NCI-H2029 treated with DMSO at 0.1 percent for 48 hours (cell line): ENCODE measurements at places on chromosomes 2 and 18.
A peak's percentile ranks its signal among the peaks of the same experiment; 100 is the strongest.

DNA sequence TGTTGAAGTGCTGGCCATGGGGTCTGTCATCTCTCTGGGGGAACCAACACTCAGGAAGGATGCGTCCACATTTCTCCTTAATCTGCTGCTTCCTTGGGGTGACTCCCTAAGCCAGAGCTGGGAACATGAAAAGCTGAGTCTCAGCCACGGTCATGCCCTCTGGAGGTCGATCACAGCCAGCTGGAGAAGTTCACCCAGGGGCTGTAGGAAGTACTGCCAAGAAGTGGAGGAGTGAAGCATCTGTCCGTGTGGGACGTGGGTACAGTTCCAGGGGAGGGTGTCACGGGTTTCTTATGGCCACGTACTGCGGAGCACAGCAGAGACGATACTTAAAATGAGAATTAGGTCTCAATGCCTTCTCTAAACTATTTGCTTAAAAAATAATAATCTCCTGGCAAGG, 42.4 kb upstream of the IGFBP2 start:
- DNase-seq: no peak

DNA sequence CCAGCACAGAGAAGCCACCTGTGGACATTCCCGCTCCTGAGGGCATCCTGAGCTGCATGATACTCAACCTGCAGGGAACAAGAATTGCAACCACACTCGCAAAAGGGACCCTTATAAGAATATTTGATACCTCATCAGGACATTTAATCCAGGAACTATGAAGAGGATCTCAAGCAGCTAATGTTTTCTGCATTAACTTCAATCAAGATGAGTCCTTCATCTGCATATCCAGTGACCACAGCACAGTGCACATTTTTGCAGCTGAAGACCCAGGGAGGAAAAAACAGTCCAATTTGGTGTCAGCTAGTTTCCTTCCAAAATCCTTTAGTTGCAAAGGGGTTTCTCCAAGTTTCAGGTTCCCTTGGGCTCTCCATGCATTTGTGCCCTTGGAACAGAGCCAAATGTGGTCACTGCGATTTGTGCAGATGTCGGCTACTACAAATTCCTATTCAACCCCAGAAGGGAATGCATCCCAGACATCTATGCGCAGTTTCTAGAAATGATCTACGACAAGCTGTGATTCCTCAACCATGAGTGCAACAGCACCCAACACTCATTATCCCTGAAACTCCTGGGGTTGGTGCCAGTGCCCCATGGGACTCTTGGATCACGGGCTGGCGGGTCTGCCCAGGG, 23.3 kb upstream of the FHOD3 start:
- DNase-seq: no peak

DNA sequence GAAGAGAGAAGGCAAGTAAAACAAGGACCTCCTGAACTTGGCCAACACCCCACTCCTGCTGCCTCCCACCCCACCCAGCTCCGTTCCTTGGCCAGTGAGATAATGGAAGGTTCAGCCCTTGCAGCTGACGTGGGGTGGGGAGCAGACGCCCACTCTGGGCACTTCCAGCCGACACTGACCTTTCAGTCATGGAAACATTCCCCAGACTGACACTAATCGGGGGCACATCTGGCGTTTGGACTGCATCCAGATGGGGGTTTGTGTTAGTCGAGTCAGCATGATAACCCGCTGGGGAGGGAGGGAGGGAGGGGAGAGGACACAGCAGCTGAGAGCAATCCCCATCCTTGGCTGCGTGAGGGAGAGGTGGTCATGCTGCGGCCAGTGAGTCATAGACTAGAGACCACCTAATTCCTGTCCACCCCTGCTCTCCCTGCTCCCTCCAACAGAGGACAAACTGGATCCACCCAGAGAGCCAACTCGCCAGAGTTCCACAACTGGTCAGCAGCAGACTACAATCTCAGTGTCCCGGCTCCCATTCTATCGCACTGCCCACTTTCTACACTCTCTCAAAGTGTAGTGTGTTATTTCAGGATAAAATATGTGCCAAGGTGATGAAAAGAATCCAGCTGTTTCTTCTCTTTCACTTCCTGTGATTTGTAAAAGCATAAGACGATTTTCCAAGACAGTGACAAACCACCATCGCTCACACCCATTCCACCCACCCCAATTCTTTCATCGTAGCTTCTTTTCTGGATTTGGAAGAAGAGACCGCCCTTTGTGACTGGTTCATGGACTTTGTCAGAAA, 115.4 kb upstream of the PKDCC start:
- DNase-seq: no peak

GRCh38 chr2:106070181-106070580, 123.9 kb downstream of the UXS1 start:
- no peak for DNase-seq

DNA sequence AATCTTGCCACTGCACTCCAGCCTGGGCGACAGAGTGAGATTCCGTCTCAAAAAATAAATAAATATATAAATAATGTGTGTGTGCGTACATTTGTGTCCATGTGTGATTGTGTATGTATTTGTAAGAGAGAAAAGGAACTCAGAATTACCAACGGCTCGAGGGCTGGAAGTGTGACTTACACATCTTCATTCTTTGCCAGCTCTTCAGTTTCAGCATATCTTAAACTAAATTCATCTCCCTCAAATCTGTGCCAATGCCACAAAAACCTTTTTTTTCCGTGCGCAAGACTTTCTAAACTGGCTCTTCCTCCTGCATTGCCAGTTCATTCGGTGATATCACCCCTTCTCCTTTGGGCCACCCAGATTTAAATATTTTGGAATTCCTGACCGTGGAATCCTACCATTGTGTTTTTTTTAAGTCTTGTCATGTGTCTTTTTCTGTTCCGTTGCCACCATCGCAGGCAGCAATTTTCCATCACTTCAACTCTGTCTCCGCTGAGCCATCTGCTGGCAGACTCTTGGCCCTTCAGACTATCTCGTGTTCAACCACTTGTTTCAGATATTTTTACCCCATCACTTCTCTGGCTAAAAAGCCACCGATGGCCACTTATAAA, 77.0 kb upstream of the ZNF532 start:
- no peak for DNase-seq

DNA sequence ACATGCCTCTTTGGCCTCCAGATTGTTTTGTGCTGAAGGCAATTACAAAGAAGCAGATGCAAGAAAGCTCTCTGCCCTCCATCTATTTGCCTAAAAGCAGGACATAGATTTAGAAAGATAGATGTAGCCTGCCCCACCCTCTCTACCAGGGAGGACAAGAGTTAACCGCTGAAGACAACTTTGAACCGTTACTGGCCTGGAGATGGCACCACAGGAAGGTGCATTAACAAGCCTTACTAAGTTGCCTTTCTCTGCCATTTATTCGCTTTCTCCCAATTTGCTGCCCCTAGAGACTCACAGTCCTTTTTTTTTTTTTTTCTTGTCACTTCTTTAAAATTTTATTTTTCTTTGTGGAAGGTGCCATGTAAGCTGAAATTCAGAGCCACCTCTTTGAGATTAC, 28.8 kb upstream of the RMDN2 start:
- DNase-seq: no peak

- no peak for DNase-seq
Measured at GRCh38 chr2:135600915-135601314, 69.6 kb downstream of the R3HDM1 start.

- no peak for DNase-seq
Measured at GRCh38 chr2:128732976-128733431, 414.3 kb upstream of the HS6ST1 start.

- DNase-seq: peak; percentile 48
Measured at GRCh38 chr2:31319406-31320175, 85.6 kb downstream of the EHD3 start.

GRCh38 chr2:189574793-189575475, 5.7 kb downstream of the SLC40A1 start:
- no peak for DNase-seq

- DNase-seq: no peak
Measured at GRCh38 chr2:205189301-205189700, 493.0 kb upstream of the NRP2 start.

DNA sequence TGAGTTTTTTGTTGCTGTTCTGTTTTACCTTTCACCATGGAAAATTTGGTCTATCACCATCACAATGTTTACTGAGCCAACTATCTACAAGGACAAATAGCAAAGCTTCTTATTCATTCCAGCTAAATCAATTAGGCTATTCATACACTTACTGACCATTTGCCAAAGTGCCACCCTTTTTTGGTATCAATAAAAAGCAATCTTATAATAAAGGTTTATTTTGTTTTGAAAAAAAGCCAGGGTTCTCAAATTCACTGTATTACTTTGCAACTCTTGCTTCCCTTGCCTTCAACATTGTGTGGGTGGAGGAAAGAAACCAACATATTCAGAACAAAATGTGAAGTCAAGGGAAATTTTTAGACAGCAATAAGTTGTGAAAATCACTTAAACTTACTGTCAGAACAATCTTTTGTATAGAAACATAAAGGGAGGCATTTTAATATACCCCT, 15.3 kb downstream of the PELI1 start:
- DNase-seq: no peak

DNA sequence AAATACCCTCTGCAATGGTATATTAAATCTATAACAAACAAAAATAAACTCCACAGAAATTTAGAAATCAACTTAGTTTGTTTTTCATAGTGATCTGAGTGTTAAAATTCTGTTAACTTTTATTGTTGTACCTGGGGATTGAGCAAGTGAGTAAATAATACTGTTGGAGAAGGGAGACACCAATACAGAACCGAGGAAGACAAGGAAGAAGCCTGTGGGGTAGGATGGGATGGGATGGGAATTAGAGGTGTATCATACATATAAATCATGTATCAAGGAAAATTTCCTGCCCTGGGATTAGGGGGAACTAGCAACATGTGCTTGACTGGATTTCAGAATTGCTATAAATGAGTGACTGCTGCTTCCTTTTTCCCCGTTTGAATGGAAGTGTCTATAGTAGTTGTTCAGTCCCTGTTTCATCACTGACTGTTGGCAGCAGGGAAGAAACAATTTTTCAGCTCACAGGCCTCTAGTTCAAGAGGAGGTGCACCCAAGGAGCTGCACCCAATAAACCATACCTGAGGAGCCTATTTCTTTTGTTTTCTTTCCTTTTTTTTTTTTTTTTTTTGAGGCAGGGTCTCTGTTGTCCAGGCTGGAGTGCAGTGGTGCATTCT, 53.1 kb downstream of the SP110 start:
- no peak for DNase-seq

GRCh38 chr2:38600921-38601455, 1.7 kb downstream of the HNRNPLL start:
- DNase-seq: no peak

- no peak for DNase-seq
Measured at GRCh38 chr18:78123144-78123909, 856.3 kb upstream of the SALL3 start.

- DNase-seq: no peak
Measured at GRCh38 chr2:81853341-81853740, 1548.8 kb upstream of the LRRTM1 start.

- no peak for DNase-seq
Measured at GRCh38 chr2:134540990-134541389, 177.8 kb downstream of the TMEM163 start.

DNA sequence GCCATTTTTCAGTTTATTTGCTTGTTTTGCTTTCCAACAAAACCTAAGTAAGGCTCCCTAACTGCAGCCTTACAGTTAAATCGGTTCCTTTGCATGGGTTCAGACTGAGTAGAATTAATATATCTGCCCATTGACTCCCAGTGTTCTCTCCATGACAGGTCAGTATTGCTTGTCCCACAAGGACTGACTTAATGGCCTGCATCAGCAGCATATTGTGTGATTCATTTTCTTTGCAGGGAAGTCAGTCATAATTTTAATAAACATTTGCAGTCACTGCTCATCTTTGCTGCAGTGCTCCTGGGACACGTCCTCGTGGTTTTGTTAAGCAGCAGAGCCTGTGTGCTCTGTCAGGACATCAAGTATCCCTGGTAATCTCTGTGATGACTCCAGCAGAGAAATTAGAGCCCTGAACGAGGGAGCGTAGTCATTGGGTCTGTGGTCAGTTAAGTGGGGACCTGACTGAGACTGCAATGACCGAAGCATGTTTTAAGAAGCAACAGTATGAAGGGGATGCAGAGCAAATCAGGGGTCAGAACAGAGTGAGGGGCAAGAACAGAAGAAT, 93.3 kb downstream of the CDH20 start:
- DNase-seq: no peak

DNA sequence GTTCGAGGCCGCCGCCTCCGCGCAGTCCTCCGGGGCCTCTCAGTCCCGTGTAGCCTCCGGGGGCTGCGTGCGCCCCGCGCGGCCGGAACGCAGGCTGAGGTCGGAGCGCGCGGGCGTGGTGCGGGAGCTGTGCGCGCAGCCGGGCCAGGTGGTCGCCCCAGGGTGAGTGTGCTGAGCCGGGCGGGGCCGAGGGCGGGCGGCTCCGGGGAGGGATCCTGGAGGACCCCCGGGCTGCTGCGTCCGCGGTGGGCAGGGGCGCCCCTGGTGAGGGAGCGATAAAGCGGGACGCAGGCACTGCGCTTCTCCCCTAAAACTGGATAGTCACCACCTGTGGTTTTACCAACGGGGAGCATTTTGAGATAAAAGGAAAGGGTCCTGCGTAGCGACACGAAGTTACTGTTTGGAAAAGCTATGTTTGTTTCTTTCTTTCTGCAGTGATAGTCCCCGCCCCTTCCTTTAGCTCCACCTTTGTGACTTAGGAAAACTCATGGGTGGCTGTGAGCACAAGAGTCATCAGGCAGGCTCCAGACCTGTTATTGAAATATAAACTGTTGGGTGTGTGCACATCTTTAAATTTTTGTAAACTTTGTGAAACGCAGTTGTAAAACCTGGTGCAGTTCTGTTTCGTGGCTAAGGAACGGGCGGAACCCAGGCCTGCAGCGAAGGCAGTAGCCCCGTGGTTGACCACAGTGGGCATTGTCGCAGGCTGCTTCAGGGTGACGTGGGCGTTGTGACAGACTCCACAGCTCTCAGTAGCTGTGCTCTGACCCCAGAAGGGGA, 687 bp downstream of the CTDP1 start:
- no peak for DNase-seq

- no peak for DNase-seq
Measured at GRCh38 chr18:61580046-61580445, 246.8 kb downstream of the CDH20 start.

GRCh38 chr2:86368161-86368824, 30.9 kb upstream of the REEP1 start:
- no peak for DNase-seq

GRCh38 chr2:127185705-127186104, 34.4 kb downstream of the CYP27C1 start:
- no peak for DNase-seq

- DNase-seq: no peak
Measured at GRCh38 chr2:9627310-9627709, 3.5 kb downstream of the YWHAQ start.

GRCh38 chr2:133885847-133886246, 317.6 kb upstream of the NCKAP5 start:
- DNase-seq: no peak

- DNase-seq: no peak
Measured at GRCh38 chr2:96533292-96534073, 3.1 kb upstream of the ARID5A start.
